Cortex of kidney (tissue), 1 donor: ENCODE measurements at places on chromosomes 7 and 10.

- no peak for DNase-seq
Measured at GRCh38 chr7:151744656-151745638, 132.0 kb downstream of the PRKAG2 start.

DNA sequence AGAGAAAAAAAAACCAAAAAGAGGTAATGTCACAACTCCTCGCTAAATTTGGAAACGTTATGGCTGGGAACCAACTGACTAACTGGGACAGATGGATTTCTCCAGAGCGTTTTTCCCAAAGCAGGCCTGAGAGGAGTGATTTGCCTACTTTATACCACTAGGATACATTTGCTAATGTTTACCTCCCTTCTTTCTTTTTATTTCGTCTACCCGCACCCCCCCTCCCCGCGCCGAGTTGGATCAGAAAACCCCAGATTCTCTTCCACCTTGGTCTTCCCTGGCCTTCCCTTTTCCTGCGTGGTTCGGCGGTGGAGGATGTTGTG, 7.2 kb downstream of the CPA2 start:
- no peak for DNase-seq

- DNase-seq: no peak
Measured at GRCh38 chr10:113663142-113663541, 699 bp downstream of the NRAP start.

- DNase-seq: no peak
Measured at GRCh38 chr10:75197906-75198305, 12.7 kb upstream of the VDAC2 start.

DNA sequence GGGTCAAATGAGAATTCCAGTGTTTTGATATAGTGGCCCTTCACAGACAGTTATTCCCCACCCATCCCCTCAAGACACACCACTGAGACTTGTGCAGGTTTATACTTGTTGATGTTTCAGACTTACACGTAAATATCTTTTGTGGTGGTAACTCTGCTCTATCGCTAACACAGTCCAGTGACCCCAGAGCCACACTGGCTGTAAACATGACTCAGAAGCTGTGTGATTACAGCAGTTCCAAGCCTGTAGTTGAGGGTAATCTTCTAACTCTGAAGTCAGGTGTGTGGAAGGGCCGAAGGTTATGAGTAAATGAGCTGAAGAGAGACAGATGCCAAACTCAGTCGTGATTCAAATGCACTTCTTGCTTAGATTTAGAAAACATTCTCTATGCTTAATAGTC, 19.4 kb downstream of the NOBOX start:
- no peak for DNase-seq

- DNase-seq: no peak
Measured at GRCh38 chr10:127349737-127350136, 153.3 kb upstream of the INSYN2A start.

DNA sequence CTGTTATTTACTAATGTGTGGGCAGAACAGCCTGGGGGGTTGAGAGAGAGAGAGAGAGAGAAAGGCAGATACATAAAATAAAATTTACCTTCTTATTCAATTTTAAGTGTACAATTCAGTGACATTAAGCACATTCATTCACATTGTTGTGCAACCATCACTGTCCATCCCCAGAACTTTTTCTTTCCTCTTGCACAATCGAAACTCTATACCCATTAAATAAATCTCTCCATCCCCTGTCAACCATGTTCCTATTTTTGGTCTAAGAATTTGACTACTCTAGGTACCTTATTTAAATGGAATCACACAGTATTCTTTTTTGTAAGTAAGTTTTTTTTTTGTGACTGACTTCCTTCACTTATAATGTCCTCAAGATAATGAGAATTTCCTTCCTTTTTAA, 181.6 kb downstream of the SND1 start:
- no peak for DNase-seq

- no peak for DNase-seq
Measured at GRCh38 chr7:102152672-102153598, 133.7 kb upstream of the SH2B2 start.

DNA sequence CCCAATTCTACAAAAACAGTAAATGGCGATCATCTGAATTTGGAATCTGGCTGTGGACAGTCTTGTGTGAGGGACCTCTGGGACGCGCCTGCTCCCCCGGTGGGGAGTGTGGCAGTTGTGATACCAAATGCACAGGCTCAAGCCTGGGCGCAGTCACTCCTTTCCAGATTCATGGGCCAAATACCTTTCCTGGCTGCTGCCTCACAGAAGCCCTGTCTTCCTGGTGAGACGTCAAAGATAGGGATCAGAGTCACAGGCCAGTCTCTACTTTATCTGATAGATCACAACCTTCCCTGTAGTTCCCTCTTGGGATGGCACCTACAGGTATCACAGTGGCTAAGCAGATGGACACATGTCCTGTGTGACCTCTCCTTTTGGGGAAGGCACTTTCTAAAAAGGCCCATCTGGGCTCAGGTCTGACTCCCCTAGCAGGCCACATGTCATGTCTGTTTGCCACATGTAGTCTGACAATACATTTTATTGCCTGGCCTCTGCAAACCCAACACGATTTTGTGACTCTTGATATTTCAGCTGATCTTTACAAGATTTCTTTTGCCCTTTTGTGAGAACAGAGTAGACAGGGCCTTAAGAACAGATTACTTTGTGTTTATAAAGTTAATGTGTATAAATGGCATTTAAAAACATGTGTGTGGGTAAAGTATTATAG, 150.1 kb downstream of the SNX10 start:
- no peak for DNase-seq

DNA sequence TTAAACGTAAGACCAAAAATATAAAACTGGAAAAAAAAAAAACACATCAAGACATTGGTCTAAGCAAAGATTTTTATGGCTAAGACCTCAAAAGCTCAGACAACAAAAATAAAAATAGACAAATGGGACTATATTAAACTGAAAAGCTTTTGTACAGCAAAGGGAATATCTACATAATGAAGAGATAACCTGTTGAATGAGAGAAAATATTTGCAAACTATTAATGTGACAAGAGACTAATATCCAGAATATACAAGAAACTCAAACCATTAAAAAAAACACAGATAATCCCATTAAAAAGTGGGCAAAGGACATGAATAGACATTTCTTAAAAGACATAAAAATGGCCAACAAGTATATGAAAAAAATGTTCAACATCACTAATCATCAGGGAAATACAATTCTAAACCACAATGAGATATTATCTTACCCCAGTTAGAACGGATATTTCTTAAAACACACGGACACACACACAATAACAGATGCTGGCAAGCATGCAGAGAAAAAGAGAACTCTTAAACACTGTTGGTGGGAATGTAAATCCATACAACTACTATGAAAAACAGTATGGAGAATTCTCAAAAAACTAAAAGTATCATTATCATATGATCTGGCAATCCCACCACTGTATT, 28.8 kb downstream of the CNOT4 start:
- DNase-seq: no peak

DNA sequence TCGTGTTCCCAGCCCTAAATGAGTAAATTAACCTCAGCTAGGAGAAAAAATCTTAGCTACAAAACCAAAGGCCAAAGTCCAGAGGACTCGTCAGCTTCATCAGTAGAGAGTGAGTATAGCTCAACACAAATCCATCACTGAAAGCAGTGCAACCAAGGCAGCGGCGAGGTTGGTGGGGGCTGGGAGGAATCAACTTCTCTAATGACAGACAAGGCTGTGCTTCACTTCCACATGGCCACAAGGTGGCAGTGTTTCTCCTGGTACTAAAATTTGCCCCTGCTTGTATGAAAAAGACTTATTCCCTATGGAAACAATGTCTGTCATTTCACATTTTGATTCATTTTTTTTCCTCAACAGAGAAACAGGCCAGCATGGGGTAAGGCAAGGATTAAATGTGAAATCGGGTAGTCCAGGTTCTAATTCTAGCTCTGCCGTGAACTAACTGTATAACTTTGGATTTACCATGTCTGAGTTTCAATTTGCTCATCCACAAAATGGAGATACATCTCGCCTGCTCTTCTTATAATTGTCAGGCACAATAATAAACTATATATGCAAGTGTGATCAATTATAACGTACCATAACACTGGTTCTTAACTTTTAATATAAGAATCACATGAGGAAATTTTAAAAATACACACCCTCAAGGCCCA, 39.3 kb downstream of the FAS start:
- no peak for DNase-seq

DNA sequence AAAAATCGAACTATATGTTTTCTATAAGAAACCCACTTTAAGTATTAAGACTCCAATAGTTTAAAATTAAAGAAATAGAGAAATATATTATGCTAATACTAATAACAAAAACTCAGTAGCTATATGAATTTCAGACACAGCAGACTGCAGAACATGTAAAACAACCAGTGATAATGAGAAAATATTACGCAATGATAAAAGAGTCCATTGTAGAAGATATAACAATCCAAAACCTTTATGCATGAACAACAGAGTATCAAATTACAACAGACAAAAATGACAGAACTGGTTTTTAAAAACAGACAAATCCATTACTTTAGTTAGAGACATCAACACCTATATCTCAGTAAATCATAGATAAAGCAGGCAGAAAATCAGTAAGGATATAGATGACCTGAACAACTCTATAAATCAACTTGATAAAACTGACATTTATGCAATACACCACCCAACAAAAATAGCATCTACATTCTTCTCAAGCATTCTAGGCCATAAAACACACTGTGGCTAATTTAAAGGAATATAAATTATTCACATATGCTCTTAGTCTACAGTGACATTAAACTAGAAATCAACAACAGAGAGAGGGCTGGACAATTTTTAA, 669.5 kb upstream of the GHITM start:
- no peak for DNase-seq

GRCh38 chr7:97845622-97846203, 26.5 kb downstream of the ASNS start:
- no peak for DNase-seq

DNA sequence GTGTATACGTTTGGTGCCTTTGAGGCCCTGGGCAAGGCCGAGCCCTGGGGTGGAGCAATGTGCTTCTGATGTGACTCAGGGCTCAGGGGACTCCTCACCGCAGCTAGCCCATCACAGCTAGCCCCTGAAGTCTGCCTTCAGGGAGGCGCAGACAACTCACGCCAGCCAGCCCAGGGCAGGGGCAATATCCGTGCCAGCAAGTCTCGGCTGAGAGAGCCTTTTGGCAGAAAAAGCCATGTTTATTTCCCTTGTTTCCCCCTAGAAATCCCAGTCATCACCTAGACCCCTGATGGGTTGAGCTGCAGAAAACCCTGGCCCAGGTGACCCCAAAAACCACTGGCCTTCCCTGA, 90.4 kb downstream of the CHST15 start:
- DNase-seq: no peak

- no peak for DNase-seq
Measured at GRCh38 chr7:95169678-95170077, 154.7 kb downstream of the PON1 start.

GRCh38 chr10:100364175-100364574, 17.1 kb downstream of the SCD start:
- DNase-seq: no peak

DNA sequence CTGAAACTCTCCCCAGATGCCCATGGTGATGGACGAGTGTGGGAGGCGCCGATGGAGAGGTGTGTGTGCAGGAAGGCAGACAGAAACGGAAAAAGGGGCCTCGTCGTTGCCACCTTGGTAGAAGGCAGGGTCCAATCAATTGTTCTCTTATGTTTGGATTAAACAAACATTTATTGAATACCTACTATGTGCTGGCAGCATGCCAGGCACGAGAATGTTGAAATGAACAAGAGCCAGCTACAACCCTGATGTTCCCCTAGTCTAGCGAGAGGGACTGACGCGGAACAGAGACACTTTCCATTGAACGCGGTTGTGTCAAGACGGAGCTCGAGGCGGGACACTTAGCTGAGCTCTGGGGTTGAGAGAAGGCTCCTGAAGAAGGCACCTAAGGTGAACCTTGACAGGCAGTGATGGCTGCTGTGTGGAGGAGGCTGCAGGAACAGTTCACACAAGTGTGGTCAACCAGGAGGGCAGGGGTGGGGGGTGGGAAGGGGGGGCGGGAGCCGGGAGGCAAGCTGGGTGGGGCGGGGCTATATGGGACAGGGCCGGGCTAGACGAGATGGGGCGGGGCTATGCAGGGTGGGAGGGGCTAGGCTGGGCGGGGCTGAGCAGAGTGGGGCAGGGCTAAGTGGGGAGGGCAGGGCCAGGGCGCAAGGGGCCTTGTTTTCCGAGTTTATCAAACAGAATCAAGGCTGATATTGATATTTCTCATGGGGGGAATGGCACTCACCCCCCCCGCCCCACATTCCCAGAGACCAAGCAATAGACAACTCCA, 181.0 kb downstream of the GATA3 start:
- DNase-seq: no peak

DNA sequence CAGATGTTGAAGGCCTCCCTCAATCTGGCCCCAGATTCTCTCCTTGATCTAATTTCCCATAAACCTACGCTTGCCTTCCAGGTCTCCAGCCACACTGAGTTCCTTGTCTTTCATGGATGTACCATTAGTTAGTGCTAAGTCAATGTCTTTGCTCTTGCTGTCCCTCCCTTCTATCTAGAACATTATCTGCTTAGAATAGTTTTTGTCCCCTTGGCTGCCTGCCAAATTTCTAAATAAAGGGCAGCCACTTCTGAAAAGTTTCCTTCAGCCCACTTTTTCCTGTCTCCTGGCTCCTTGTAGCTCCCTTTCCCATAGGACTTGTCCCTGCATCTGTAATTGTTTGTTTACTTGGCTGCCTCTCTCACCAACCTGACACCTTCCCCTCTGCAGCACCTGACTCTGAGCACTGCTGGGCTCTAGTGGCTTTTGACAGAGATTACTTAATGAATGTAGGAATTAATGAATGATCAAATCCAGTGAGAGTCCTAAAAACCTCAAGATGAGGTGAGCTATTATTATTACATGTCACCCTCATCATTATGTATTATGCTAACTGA, 58.3 kb downstream of the CXCL12 start:
- DNase-seq: no peak

DNA sequence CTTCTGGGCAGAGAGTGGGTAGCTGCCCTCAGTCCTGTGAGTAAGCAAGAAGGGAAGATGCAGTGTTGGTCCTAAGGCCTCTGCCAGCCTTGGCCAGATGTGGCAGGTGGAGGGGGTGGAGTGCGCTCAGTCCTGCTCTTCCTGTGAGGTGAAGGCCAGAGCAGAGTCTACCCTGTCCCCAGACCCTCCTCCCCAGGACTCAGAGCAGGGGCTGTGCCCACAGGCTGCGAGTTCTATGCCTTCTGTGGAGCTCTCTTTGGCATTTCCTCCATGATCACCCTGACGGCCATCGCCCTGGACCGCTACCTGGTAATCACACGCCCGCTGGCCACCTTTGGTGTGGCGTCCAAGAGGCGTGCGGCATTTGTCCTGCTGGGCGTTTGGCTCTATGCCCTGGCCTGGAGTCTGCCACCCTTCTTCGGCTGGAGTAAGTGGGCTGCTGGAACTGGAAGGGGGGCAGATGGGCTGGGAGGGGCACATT, 4.0 kb downstream of the OPN4 start:
- no peak for DNase-seq

GRCh38 chr10:88616250-88616977, 29.9 kb downstream of the LIPJ start:
- no peak for DNase-seq

DNA sequence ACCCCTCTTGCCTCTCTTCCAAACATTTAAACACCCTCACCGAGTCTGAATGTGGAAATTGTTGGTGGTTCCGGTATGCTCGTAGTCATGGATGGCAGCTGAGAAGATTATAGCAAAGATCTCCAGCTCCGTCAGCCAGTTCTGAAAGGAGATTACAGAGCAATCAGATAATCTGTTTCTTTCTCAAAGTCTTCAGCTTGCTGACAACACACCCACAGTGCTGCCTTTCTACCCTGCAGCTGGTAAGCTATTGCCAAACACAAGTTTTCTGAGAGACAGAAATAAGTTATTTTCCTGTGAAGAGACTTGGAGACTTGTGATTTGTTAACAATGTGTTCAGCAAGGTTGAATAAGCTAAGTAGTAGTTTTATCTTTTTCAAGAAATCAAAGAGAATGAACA, 163.6 kb downstream of the PPP1R17 start:
- DNase-seq: no peak
